ENCODE measurements at places on chromosomes 1 and 21. TPM values are rescaled to one million over a fixed set of nuclear protein-coding genes. Genes with fewer than 3 reads are reported as not detected.

- DNase-seq = no peak
Observed at GRCh38 chr1:54949053-54949452, 31.4 kb upstream of the TMEM61 start.

- DNase-seq = no peak
Observed at GRCh38 chr1:46030876-46031660, 101.4 kb downstream of the PIK3R3 start.

DNA sequence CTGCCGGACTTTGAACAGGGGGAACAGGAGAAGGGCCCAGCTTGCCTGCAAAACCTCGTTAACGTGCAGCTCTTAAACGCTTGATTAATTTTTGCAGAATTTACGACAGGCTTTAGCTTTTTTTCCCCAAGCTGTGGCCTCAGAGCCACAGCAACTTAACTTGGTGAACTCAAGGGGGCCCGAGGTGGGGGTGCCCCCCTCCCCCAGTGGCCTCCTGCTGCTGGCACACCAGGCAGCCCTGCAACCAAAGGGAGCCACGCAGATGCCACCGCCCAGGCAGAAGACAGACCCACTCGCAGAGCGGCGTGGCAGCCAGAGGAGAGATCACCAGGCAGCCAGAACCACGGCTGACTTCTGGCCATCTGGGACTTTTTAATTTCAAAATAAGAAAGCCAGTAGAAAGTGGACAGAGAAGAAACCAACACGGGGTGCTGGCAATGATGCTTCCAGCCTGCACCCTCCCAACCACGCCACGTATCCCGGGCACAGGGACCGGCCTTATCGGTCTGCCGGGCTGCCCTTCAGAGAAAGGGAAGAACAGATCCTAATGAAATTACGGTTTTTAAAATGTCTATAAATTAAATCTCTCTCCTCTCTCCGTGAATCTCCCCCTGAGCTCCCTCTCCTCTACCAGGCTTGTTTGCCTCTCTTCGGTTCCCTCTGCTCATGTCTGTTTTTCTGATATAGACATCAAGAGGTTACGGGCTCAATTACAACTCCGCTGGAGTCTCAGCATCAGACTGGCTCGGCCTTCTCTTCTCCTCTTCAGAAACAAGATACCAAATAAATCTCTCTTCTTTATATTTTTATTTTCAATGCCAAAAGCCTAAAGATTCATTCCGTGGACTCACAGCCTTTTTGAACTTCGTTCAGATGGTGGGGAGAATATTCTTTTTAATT, 6.4 kb downstream of the CASZ1 start:
- DNase-seq = no peak

GRCh38 chr1:162077648-162078299, 8.3 kb downstream of the NOS1AP start:
- no peak for DNase-seq

DNA sequence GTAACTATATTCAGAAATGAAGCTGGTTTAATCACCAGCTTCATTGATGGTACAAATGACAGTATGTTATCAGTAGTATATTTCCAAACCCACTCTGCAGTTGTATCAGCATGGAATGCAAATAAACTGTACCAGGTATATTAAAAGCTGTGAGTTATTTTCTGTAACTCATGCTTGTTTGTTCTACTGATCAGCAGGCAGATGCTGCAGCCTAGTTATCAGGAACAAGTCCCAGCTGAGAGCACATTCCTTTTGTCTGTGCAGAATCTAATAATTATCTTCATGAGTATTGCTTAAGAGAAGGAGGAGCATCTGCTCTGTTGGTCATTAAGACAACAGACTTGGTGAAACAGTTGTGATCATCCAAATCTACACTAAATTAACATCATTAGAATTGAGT, 1331.1 kb downstream of the MRPL39 start:
- DNase-seq = no peak

DNA sequence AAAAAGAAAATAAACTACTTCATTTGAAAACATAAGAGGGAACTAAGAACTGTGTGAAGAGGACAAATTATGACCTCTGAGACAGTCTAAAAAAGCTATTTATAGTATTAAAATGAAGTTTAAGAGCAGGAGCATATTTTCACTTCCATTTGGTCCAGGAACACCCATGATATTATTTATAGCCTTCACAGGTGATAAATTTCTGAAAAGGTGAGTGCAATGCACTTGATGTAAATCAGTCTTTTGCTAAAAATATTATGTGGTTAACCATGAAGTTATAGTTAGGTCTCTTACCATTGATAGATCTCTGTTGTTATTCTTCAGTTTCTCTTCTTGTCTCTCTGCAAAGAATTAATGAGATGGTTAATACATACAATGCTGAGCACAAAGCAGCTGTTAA, 14.7 kb downstream of the TMCO1 start:
- no peak for DNase-seq

GRCh38 chr1:24351247-24351646, 32.1 kb downstream of the GRHL3 start:
- no peak for DNase-seq

DNA sequence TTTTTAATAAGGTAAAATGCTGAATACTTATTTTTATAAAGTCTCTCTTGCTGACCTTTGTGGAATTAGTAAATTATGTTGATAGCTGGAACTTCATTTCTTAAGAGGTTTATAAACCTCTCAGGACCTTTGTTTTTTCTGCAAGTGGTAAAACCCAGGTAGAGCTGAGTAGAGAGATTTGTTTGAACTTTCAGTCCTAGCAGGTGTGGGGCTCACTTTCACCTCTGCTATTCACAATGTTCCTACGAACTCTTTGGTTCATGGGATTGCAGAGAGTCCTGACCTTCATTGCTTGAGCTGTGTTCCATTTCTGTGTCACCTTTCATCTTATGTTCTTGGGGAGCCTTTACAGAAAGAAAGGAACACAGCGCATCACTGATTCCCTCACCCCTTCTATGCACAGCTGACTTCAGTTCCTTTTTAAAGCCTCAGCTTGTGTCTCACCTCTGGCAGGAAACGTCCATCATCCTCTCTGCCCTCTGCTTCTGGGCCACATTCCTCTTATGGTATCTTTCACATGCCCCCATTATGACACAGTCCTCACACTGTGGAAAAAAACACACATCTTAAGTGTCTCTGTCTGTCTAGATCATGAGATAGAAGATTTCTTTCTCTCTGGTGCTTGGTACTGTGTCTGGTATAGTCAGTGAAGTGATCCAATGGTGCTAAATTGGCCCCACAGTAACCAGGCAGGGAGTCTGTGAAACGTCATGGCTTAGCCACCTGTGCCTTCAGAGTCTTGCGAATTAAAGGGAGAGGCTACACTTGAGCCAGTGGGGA, 262.5 kb upstream of the B3GALT2 start:
- no peak for DNase-seq

DNA sequence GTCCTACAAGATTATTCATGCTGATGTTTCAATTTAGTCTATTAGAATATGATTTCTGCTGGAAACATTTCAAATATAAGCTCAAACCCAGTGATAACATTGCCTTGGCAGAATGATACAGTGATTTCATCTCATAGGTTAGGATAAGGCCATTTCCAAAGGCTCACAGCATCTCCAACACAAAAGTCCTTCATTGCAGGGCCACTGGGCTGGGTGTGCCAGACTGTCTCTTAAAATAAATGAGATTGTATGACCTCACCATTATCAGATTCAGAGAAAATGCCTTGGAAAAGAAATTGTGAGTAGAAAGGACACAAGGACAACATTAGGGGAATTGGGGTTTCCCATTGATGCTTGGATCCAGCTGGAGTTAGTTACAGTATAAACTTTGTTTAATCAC, 30.4 kb downstream of the NGF start:
- DNase-seq = no peak

GRCh38 chr1:110155878-110156522, 5.7 kb downstream of the SLC6A17 start:
- DNase-seq = peak; percentile 67

- no peak for DNase-seq
Observed at GRCh38 chr1:10398278-10398733, 558 bp upstream of the PGD start.

DNA sequence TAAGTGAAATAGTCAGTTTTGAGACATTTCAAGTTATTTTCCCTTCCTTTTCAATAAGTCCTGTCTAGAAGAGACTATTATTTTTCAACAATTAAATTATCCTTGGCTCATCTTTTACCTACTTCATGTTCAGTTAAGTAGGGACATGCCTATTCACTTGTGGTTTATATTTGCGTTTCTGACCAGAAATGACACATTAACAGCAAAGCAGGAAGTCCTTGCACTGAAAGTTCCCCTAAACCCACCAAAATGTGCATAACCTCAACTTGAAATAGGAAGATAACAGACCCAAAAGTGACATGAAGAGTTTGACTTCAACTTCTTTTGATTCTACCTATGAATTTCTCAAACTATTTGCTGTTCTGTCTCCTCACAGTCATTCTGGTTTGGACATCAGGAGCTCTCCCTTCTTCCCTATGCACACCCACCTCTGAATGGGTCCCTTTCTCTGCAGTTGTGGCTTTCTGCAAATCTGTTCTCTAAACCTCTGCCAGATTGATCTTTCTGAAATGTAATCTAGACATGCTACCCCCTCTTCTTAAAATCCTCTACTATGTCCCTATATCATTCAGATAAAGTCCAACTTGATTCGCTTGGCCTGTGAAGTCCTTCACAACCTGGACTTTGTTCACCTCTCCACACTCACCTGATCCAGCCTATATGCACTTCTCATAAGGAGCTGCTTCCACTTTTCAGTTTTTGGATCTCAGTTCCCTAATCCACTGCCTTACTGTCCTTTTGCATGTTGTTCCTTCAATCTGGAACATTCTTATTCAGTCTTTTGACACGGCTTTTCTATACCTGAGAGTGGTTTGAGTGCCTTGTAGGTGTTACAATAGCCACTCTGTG, 661.5 kb upstream of the ADGRL4 start:
- no peak for DNase-seq

DNA sequence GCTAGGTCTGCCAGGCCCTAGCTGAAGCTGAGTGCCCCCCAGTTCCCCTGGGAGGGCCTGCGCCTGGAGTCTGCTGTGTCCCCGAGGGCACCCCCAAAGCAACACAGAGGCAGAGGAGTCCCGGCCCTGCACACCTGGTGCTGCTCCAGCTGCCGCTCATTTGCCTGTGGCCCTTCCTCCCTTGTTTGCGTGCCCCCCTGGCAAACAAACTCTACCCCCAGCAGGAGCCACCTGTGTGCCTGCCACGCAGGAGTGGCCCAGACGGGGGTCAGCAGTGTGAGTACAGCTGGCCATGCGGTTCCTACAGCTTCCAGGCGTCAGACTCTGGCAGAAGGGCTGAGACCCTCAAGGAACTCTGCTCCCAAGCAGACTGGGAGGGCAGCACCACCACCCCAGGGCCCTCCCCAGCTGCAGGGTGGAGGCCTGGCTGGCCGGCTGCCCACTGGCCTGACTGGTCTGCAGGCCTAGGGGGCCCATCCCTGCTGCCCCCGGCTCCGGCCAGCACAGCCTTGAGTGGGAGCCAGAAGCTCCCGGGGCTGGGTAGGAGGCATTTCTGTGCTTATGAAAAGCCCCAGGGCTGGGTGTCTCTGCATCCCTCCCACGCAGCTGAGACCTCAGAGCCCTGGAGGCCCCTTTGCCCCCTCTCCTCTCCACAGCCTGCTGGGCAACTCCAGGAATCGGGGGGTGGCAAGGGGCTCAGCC, 563 bp upstream of the TAS1R3 start:
- no peak for DNase-seq

- no peak for DNase-seq
Observed at GRCh38 chr1:154155251-154155650, 378 bp upstream of the NUP210L start.

DNA sequence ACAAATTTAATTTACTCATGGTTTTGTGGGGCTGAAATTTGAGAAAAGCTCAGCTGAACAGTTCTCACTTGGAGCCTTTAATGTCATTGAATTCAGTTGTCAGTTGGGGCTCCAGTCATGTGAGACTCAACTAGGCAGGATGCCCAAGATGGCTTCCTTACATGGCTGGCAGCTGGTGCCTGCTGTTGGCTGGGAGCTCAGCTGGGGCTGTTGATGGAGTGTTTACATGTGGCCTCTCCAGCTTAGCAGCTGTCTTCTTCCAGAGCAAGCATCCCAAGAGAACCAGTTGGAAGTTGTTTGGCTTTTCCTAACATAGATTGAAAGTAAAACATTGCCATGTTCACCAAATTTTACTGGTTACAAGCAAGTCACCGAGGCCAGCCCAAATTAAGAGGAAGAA, 81.8 kb upstream of the KCNA3 start:
- no peak for DNase-seq

DNA sequence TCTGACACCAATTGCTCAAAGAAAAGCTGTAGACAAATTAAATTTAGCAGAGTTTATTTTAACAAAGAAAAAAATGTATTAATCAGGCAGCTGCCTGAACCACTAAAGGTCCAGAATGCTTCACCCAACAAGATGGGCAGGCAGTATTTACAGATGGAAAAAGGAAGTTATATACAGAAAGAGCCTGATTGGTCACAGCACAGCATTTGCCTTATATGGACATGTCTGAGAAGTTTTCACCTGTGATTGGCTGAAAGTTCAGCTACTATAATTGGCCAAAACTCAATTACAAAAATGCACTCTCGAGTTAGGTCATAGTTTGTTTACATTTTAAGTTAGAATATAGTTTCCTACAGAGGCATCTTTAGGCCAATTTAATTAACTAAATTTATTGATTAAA, 15.1 kb upstream of the FMO1 start:
- no peak for DNase-seq

GRCh38 chr1:224622831-224623230, 6.7 kb downstream of the CNIH3 start:
- no peak for DNase-seq

DNA sequence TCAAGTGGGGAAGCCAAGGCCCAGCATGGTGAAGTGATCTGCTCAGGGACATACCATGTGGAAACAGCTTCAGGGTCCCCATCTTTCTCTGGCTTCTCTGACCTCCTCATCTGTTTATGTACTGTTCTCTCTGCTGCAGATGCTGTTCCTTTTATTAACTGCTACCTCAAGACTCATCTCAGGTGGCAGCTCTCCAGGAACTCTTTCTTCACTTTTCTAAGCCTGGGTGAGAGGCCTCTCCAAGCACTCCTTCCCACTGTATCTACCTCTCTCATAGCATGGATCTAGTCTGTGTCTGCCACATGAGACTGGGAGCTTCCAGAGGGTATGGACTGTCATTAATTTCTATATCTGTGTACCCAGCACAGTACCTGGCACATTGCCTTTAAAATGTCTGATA, 73.4 kb upstream of the PPM1J start:
- DNase-seq = peak; percentile 21

GRCh38 chr1:160064164-160064563, 5.8 kb downstream of the KCNJ10 start:
- no peak for DNase-seq

The PADI3 gene
- total RNA-seq = 7.3 TPM

The SHE gene
- total RNA-seq = not detected

The VPS72 gene
- total RNA-seq = 87.3 TPM

The CR2 gene
- not detected for total RNA-seq

The SPRR2B gene
- total RNA-seq = not detected

The CCDC17 gene
- total RNA-seq = not detected

The NPPA gene
- not detected for total RNA-seq

The S100A11 gene
- 347 TPM for total RNA-seq

The DTL gene
- total RNA-seq = 35.1 TPM

The PRAMEF4 gene
- not detected for total RNA-seq

The EDN2 gene
- total RNA-seq = 3.0 TPM

The LCE1D gene
- not detected for total RNA-seq
